Thyroid gland (tissue), 4 donors: ENCODE measurements at places on chromosomes 12 and 14. TPM values are rescaled to one million over a fixed set of nuclear protein-coding genes. Genes with fewer than 3 reads are reported as not detected.
A peak's percentile ranks its signal among the peaks of the same experiment; 100 is the strongest.

GLT8D2 gene
- 52.0 TPM for total RNA-seq

NINJ2 gene
- 7.2 TPM for total RNA-seq

TAS2R7 gene
- not detected for total RNA-seq

CCDC197 gene
- not detected for total RNA-seq

ERP27 gene
- not detected for total RNA-seq

EFS gene
- 9.4 TPM for total RNA-seq

GALNT6 gene
- total RNA-seq: 14.1 TPM

SERPINA12 gene
- total RNA-seq: not detected

MANSC4 gene
- not detected for total RNA-seq

MGP gene
- total RNA-seq: 319 TPM

SETD3 gene
- total RNA-seq: 119 TPM

SMIM41 gene
- total RNA-seq: not detected

- peak; percentile 58 for DNase-seq
Observed at GRCh38 chr14:105193916-105194782, 13.0 kb upstream of the NUDT14 start.

- no peak for DNase-seq
Observed at GRCh38 chr14:88879022-88879421, 54.6 kb downstream of the TTC8 start.

DNA sequence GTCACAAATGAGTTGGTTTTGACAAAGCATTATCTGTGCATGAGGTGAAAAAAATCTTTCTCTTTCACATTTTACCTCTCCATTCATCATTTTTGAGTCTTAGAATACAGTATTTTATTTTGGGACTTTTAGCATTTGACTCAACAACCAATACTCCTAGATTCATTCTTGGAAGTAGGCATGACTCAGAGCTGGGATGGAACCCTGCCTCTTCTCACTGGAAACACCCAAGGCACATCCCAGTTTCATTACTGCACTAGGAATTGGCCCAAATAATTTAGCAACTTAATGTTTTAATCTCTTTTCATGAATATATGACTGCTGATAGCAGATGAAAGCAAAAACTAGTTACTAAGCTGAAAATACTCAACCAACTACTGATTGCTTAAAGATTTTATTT lies 3.3 kb upstream of the PDZRN4 start:
- DNase-seq: no peak

GRCh38 chr12:69415471-69416275 lies 54.5 kb upstream of the FRS2 start:
- DNase-seq: peak; percentile 61

GRCh38 chr14:94310248-94310647 lies 12.9 kb downstream of the SERPINA6 start:
- DNase-seq: no peak

GRCh38 chr12:121093487-121093891 lies 39.2 kb upstream of the P2RX7 start:
- DNase-seq: no peak

- DNase-seq: no peak
Observed at GRCh38 chr14:74601982-74602381, 10.1 kb downstream of the LTBP2 start.

DNA sequence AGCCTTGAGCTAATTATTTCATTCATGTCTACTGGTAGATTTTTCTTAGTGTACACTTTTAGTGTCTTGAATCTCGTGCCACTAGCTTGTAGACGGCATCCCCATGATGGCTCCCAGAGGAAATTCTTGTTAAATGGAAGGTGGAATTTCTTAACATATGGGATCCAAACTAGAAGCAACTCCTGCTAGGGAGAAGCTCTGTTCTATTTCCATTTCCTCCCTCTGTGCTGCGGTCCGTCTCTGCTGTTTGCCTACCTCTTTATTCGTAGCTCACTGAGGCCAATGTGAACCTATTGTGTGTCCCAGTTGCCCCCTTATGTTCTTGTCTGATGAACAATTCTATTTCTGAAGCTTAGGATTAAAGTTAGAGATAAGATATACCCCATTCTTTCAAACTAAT lies 588 bp downstream of the PIK3C2G start:
- no peak for DNase-seq

GRCh38 chr14:90986510-90986909 lies 73.9 kb downstream of the RPS6KA5 start:
- DNase-seq: no peak

DNA sequence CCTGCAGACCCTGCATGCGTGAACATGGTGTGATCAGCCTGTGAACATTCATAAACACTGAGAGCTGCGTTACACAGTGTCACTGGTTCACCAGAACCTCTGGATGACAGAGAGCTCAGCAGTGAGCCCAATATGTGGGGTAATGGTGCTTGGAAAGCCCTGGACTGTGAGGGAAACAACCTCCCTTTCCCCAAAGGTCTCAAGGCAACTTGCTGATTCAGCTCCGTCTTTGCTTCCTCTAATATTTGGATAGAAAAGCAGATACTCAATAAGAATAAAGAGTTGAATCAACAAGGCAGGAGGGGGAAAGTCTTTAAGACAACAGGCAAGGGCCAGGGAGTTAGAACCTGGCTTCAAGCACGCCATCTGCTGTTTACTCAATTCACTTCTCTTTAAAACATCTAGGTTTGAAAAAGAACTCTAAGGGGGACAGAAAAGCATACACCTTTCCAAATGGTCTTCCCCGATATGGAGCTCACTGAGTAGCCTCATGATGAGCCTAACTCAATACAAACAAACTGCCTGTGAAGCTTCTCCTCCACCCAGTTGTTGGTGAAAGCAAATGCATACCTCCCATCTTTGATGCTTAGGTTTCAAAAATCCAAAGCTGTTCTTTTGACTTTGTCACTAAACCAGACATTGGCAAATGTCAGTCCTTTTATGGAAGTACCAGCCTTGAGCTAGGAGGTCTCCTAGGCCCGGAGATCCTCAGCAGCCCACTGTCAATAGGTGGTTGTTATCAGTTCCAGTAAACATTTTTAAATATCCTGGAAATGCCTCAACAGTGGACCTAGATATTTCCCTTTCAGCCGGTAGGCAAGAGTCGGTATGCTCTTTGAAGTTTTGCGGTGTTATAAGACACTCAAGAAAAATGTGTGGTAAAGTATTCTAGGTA lies 76.1 kb downstream of the SAMD4A start:
- no peak for DNase-seq

DNA sequence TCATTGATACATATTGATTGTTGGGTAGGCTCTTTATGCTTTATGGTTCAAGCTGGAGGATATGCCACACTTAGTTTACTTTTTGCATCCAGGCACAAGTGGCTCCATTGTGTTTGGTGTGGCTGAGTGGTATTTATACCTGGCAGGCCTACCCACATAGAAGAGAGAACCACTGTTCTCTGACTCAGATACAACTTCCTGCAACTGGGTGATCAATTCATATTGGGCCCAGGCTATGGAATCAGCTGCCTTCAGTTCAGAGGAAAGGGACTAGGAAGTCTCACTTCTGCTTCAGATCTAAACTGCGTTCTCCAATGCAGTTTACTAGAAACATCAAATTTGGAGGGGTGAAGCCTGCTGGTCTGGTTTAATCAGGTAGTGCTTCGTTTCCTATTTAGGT lies 49.8 kb upstream of the LRRK2 start:
- DNase-seq: no peak

DNA sequence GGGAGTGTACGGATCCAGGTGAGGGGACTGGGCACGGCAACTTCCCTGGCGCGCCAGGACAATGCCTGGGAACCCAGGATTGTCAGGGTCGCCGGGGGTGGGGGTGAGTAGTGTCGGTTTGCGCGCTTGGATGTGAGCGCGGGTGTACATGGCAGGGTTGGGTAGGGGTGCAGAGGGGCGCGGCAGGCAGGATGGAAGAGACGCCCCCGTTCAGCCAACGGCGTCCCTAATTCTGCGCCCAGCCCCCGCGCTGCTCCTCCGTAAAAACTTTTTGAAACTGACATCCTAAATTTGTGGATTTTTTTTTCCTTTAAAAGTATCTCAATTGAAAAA lies 3.1 kb downstream of the DIO3 start:
- no peak for DNase-seq

DNA sequence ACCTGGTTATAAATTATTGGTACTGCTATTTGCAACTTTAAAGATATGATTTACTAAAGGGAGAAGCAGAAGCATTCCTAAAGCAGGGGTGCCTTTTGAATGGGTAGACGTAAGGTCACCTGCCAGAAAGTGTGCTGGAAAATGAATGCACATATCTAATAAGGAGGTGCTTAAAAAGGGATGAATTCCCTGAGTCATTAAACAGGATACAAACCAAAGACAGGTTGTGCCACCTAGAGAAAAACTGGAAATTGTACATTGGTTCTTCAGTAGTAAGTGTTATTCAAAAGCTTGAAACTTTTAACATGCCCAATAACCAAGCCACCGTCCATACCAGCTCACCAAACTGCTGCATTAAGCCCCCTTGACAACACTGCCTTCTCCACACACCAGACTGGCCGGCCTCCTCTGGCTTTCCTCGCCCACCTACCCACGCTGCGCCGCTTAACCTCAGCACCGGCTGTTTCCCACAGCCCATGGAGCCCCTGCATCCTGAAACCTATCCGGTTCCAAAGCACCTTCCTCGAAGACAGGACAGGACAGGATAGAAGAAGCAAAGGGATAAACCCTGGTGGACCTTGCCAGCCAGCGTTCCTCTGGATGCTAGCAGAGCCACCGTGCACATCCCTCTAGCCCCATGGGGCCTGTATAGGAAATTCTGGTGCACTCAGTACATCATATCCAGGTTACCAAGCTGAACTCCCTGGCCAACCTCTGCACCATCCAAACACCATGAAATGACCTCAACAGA lies 201.5 kb upstream of the CAND1 start:
- no peak for DNase-seq

DNA sequence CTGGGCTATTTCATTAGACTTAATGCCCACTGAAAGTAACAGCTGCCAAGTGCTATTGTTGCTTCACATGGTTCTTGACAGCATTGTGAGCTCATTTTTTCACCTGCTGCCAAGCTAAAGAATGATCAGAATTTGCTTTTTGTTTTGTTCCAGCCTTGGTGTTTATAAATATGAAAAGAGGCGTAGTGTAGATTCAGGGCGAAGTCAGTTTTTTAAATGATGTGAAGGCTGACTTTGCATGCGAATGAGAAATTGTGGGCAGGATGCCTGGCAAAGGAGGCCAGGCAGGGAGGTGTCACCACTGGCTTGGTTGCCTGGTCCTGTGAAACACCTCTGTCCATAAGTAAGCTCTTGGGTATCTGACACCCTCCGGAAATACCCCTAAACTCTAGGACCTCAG lies 93.3 kb upstream of the NAP1L1 start:
- DNase-seq: no peak

DNA sequence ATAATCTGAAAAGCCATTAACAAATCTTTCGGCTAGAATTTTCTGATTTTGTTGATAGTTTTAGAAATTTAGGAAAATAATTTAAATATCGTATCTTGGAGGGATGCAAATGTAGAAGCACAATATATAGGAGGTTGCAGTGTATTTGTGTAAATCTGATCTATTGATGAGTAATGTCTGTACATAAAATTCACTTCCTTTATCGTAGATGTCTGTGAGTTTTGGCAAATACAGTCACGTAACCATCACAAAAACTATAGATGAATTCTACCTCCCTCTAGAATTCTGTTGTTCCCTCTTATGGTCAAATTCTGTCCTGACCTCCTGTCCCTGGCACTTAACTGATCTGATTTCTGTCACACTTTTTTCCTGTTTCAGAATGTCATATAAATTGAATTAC lies 151.8 kb downstream of the FUT8 start:
- no peak for DNase-seq

- DNase-seq: no peak
Observed at GRCh38 chr12:28693565-28694219, 455.4 kb upstream of the FAR2 start.

DNA sequence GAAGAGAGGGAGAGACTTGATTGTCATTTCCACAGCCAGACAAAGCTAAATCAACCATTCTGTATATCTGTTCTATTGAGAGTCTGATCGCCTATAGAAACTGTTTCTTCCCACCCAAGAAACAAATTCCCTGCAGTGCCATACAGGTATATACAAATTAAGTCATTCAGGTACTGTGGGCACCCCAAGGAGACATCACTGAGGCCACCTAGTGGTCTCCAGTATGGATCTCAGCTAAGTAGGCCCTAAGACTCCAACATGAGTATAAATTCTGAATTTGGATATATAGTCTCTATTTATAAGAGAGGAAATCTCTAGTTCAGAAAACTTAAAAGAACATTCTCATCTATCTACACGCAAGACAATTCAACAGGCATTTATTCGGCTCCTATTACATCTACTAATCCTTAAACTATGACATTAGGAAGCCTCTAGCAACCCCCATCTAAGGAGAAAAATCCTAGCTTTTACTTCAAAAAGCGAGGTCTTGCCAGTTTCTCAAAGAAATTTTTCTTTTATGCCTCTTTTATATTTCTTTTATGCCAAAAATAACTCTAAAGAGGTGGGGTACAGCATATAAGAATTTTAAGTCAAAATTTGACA lies 62.6 kb downstream of the DCAF5 start:
- DNase-seq: peak; percentile 55

DNA sequence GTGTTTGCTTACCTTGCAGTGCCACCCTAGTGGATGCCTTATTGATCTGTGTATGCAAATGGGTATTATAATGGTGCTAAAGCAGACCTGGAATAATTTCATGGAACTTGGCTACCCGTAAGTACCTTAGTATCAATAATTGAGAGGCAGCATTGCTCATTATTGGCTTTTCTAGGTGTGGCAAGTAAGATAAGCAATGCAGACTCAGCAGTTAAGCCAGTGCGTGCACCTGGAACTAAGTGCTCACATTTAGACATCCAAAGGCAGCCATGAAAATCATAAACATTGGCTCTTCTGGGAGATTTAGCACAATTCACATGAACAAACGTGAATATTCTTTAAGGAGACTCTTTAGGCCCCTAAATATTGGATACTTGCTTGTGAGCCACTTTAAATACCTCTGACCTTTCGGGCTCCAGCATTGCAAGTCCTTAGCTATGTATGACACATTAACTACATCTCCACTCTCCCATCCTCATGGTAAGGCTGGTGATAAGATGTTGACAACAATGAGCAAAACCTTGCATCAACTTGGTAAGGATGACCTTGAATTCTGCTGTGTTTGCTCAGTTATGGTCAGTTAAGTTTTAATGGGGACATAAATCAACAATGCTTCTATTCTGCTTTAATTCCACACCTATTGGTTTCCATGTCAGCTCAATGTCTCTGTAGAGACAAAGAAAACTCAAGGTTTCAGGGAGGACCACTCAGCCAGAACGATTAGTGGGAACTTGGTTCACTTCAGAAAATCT lies 112.0 kb downstream of the SLC5A8 start:
- DNase-seq: no peak

GRCh38 chr14:106840258-106840657 lies 1313.9 kb downstream of the TMEM121 start:
- DNase-seq: no peak

- DNase-seq: peak; percentile 49
Observed at GRCh38 chr12:6062757-6063735, 61.4 kb downstream of the VWF start.

DNA sequence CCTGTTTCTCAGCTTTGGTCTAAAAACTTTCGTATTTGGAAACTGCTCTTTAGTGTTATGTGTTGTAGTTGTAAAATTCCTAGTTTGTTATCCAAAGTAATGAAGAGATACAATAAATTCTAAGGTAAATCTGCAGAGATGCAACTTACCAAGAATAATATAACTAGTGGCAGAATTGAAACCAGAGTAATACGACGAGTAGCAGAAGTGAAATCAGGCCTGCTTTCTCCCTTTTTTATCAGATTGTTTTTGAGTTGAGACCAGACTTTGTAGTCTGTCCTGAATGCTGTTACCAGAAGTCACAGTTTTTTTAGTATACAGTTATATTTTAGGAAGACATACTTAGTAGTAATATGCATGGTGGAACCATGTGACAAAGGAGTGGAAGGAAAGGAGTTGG lies 12.5 kb downstream of the PAPOLA start:
- no peak for DNase-seq

- no peak for DNase-seq
Observed at GRCh38 chr12:51388069-51388799, 3.0 kb downstream of the GALNT6 start.
